ENCODE measurements at places on chromosomes 7 and 10.
A peak's percentile ranks its signal among the peaks of the same experiment; 100 is the strongest.

DNA sequence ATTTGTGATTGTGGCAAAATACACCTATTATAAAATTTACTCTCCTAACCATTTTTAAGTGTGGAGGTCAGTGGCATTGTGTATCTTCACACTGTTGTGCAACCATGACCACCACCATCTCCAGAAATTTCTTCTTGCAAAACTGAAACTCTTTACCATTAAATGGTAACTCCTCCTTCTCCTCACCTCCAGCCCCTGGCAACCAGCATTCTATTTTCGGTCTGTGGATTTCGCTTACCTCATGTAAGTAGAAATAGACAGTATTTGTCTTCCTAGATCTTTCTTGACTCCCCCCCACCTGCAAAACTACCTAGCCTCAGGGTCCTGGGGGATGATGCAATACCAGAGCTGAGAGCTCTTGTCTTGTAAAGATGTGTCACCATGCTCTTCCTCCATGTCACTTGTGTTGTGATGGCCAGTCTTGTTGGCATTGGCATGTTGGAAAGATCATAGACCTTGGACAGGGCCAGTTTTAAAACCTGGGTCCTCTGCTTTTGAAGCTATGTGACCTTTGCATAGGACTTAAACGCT is 71.1 kb upstream of the EMX2 start:
- DNase-seq, result no peak

- no peak for DNase-seq
Measured at GRCh38 chr10:50861370-50861769, 24.1 kb downstream of the A1CF start.

GRCh38 chr7:114589436-114589835 is 174.8 kb downstream of the FOXP2 start:
- no peak for DNase-seq

GRCh38 chr10:119222966-119223386 is 15.6 kb downstream of the GRK5 start:
- DNase-seq, result no peak

GRCh38 chr10:105757302-105757701 is 1116.2 kb downstream of the SORCS3 start:
- DNase-seq, result no peak

DNA sequence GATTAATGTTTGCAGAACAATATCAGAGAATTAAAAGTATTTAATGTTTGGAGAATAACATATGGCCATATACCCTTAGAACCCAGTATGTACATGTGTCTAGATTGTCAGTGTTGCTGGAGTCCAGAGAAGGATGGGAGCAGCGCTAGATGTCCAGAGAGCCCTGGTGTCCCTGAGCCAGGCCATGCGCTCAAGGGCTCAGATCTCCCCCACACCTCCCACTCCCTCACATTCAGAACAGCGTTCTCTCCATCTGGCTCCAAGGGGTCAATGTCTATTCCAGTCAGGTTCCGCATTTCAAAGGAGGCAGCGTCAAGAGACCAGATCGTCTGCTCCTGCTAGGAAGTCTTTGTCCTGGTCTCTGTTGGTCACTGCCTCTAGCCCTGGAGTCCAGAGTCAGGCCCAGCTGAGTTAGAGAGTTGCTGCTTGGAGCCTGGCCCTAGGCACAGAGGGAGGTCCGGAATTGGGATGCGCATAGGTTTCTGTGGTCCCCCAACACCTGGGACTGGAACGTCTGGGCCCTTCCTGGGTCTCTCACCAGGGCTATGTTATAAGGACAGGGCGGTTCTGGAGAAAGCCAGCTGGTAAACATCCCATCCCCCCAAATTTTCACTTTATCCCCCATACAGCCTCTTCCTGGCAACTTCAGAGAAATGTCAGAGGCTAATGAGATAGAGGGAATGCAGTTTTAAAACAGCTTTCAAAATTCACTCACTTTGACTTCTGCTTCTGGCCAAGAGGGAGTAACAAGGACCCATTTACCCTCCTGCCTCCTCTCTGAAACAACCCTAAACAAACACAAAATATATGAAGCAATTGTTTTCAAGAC is 6.5 kb upstream of the WDR86 start:
- DNase-seq, result no peak

DNA sequence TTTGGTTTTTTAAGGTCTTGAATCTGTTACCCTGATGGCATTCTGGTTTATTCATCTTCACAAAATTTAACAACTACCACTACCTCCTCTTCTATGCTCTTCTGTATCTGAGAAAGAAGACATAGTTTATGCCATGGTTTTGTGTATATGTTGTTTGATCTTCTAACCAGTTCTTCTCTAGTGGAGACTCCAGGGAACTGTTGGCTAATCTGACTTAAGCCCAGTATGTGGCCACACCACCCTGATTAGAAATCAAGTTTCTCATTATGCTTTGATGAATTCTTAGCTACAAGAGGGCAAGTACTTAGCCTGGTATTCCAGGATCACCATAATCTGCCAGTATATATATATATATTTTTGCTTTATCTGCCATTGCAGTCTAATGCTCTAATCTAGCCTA is 99.5 kb upstream of the MXI1 start:
- DNase-seq, result no peak

GRCh38 chr10:29479081-29479925 is 155.5 kb downstream of the SVIL start:
- no peak for DNase-seq

GRCh38 chr10:90304533-90304932 is 553.3 kb downstream of the HTR7 start:
- DNase-seq, result no peak

- DNase-seq, result no peak
Measured at GRCh38 chr10:78628976-78629375, 439.8 kb upstream of the ZMIZ1 start.

- DNase-seq, result no peak
Measured at GRCh38 chr7:66871076-66871475, 49.9 kb upstream of the TMEM248 start.

DNA sequence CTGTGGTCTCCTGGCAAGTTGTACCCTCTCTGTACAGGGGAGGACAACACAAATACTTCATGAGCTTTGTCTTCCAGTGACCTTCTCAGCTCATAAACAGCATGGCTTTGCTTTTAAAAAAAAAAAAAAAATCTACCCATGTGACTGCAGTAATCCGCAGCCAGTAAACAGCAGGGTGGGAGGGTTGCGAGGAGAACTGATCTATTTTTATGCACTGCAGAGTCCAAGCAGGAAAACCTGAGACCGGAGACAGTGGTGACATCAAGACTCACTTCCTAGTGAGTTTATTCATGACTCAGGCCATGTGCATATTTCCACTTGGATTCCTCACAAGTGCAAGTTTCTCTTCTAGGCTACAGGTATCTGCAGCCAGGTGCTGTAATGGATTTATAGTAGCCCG is 127.9 kb downstream of the NRF1 start:
- no peak for DNase-seq

DNA sequence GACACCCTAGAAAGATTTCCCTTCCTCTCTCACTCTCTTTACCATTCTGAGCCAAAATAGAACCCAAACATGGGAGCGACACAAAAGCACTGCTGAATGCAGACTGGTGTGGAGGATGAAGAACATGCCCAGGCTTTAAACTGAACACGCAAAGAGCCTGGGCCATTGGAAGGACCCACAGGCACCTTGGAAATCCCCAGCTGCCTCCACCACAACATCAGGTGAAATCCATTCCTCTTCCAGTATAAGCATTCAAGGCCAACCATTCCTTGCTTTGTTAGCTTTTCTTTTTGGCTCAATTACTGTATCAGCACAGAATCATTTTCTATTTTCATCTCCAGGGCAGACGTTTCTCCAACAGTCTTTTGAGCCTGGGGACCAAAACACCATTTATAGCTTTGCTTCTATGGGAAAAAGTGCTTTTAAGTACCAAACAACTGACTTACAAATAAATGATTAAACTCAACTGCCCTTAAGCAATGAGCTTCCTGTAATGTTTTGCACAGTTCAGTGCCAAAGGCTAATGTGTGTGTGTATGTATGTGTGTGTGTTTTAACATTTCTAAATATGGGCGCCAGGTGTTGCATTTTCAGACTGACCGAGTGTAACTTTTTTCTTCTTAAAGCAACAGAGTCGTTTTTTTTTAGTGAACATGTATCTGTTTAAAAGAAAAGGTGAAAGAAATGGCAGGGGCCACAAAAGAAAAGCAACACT is 16.2 kb upstream of the BLNK start:
- peak; percentile 21 for DNase-seq

GRCh38 chr10:127998501-127999144 is 91.7 kb downstream of the PTPRE start:
- no peak for DNase-seq

GRCh38 chr7:131034166-131034881 is 293.4 kb upstream of the MKLN1 start:
- DNase-seq, result no peak

DNA sequence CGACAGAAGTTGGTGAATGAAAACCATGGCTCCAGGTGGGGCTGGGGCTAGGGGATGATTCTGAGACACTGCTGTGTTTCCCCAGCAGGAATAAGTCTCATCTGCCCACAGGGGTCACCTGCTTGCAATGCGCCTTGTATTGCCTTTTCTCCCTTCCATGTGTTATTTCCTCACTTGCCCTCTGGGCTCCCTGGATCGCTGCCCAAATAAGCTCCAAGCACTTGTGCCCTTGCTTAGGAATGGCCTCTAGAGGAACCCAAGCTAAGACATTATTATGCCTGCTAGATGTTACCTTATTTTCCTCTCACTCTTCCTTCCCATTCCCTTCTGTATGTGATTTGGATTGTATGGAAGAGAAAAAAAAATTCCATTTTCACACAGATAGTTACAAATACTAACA is 24.8 kb upstream of the PLPP4 start:
- no peak for DNase-seq

GRCh38 chr10:103871006-103871405 is 15.6 kb upstream of the SH3PXD2A start:
- no peak for DNase-seq

- DNase-seq, result no peak
Measured at GRCh38 chr10:122543676-122544445, 16.7 kb upstream of the DMBT1 start.

- no peak for DNase-seq
Measured at GRCh38 chr10:132867801-132868644, 74.3 kb downstream of the CFAP46 start.

DNA sequence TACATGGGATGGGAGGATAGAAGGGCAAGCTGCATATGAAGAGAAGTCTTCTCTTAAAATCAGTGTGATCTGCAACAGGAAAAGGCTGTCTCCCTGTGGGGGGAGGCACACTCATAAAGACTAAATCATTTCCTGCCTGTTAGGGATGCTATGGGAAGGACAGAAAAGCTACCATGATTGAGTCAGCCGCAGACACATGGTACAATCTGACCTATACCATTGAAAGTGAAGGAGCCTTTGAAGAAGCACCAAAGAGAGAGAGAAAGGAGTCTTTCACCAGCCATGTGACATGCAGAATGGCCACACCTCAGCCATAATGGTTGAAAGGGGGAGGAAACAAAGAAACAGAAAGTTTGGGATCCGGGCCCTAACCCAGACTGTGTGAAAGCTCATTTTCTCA is 29.1 kb downstream of the NUDCD3 start:
- no peak for DNase-seq

GRCh38 chr10:127600479-127600878 is 51.4 kb downstream of the NPS start:
- DNase-seq, result no peak

GRCh38 chr10:43361547-43362190 is 9.8 kb upstream of the FXYD4 start:
- DNase-seq, result no peak

- no peak for DNase-seq
Measured at GRCh38 chr7:6623589-6624245, 8.3 kb downstream of the ZNF853 start.

GRCh38 chr7:28990200-28990960 is 32.2 kb upstream of the TRIL start:
- DNase-seq, result no peak

GRCh38 chr10:121647401-121647800 is 49.2 kb upstream of the FGFR2 start:
- DNase-seq, result no peak

- no peak for DNase-seq
Measured at GRCh38 chr7:1709281-1709680, 39.2 kb downstream of the ELFN1 start.

DNA sequence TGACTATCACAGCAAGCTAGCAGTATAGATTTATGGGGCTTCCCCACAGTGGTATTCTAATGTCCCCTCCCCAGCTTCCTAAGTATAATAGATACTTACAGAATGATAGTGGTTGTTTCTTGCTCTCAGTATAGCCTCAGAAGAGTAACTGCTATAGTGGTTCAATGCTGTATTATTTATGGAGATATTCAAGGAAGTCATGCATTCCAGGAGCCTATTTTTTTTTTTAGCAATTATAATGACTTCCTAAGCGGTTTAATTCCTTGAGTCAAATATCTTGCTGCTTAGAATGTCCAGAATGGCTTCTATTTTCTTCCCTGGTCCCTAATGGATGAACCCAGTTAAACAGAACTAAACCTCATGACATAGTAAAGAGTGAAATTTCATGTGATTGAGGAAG is 451.5 kb upstream of the SEMA3D start:
- DNase-seq, result no peak

DNA sequence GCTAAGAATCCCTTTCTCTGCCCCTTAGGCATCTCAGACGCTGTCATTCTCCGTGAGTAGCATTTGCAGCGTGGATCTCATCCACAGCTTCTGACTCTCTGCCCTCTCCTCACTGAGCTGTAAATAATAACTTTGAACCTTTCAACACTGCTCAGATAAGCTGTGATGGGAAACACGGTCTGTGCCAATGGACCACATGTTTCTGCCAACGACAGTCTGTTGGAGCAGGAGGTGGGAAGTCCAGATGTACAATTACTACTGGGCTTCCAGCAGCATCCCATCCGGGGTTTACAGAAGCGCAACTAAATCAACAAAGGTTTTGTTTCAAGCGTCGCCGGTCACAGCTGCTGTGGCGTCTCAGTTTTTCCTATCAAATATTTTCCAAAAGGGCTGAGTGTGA is 1110.6 kb downstream of the TYW1 start:
- peak; percentile 42 for DNase-seq

GRCh38 chr10:2917926-2918325 is 149.4 kb upstream of the PFKP start:
- no peak for DNase-seq

- DNase-seq, result peak; percentile 78
Measured at GRCh38 chr10:28940158-28940888, 263.0 kb downstream of the BAMBI start.

Data from NCI-H2081 treated with DMSO at 0.1 percent for 48 hours (cell line).